ENCODE measurements at places on chromosomes 4 and X.

GRCh38 chr4:8841678-8842268, 29.9 kb downstream of the HMX1 start:
- DNase-seq = no peak

DNA sequence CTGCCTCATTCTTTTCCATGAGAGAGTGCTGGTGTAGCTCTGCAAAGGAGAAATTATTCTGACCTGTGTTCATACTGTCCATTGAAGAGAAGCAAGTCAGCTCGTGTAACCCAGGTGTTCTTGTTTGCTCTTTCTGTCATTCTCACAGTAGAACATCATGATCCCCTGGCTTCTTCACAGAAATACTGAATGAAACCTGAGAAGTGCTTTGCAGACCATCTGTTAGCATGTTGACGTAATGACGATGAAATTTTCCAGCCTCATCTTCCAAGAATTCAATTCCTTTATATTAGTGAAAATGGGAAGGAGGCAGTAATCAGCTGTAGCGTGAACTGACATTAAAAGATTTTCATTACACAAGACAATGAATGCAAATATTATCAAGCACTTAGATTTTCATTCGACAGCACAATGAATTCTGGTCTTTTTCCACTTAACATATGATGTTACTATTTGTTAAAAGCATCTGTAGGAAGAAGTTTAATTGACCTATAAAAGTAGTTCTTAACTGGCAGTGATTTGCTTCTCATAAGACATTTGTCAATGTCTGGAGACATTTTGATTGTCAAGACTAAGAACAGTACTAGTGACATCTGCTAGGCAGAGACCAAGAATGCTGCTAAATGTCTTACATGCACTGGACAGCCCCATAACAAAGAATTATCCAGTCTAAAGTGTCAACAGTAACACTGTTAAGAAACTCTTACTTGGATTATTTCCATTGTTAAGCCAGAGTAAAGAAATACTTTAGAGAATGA, 246.3 kb downstream of the BANK1 start:
- no peak for DNase-seq

- no peak for DNase-seq
Measured at GRCh38 chrX:130645955-130646583, 244.3 kb downstream of the RBMX2 start.

DNA sequence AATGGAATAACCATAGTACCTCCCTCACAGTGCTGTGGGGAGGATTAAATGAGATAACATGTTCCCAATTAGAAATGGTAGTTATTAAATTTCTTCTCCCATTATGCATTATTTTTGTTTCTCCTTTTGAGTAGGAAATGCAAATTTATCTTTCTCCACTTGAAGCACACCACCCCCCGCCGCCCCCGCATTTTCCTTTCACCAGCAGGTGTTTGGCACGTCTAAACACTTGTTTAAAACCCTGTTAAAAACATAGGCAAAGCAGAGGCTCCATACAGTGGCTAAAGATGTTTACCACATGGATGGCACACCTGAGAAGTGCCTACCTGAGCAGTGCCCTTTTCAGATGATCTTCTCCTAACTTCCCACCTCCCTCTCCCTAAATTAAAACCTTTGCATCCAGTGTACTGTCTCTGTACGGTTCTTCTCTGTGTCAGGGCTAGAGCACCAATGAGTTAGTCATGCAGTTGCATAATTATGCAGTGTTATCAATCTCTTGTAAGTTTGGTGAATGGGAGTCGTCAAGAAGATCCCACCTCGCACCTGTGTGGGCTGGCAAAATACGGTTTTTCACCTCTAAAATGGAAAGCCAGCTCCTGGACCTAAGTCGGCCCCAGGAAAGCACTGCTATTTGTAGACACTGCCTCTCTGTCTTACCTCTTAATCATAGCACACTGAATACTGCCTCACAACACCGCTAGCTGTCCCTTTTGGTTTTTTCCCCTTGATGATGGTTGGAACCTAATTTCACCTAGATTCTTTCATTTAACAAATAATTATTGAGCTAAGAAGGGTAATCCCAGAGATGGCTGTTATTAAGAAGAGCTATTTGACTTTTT, 122.0 kb downstream of the CT47B1 start:
- DNase-seq = no peak

DNA sequence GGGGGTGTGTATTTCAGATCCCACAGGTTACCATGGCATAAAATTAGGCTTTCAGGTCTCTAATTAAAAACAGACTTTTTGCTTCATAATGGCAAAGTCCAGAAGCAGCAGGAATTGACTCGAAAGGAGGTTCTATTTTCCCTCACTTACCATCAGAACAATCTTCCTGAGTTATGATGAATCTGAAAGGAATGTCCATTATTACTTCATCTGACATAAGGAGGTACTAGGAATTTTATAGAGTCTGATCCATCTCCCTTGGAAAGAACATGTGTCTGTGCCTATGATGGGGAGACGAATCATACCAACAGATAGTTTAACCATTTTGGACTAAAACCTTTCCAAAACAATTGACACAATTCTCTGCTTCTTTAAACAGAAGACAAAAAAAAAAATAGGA, 206.3 kb upstream of the FGF13 start:
- no peak for DNase-seq
